ENCODE measurements at places on chromosomes 5 and 9.

DNA sequence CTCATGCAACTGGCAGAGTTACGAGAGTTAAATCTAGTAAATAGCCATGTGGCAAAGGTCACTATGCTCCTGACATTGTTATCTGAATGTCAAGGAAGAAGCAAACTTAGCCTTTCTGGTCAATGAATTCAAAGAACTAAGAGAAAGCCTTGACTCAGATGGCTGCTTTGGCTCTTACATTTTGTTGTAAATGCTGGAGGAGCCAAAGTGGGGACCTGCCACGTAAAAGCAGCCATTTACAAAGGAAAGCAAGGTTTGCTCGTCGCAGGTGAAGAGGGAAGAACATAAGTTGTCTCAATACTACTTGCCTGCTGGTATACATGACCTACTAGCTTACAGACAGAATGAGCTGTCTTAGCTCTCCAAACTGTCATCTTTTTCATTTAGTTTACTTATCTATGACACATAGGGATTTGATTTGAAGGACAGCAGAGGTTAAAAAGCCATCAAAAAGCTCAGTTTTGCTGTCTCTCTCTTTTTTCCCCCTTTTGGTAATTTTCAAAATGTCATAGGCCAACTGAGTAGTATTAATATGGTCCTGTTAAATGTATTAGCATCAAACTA, 1052.8 kb upstream of the DMAC1 start:
- DNase-seq = no peak

- peak; percentile 65 for DNase-seq
These were observed at the start of gene VLDLR for GRCh38 chr9:2621722-2622460. TSS of gene VLDLR (plus strand) at chr9:2621787. CDS start at chr9:2622190, 403 bp downstream.

- DNase-seq = peak; percentile 14
These were observed 173.8 kb downstream of the MAST4 start for GRCh38 chr5:66769839-66770617.

DNA sequence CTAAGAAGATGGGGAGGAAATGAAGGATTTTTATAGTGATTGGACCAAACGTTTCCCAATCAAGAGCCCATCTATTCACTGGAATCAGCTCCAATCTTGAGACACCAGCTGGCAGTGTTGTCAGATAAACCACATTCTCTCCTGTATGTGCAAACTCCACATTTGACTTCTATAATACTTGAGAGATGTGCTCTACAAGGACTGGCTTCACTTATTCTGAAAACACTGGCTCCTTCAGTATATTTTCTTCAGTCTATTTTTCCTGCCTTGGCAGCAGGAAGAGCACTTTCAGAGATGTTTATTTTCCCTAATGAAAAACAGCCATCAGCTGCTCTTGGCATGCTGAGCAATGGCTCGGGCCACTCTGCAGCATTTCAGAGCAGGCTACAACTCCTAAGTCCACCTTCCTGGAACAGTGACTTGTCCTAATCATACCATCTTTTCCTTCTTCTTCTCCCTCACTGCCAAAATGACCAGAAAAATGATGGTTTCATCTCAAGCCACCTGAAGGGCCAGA, 96.9 kb upstream of the FSTL4 start:
- peak; percentile 25 for DNase-seq

DNA sequence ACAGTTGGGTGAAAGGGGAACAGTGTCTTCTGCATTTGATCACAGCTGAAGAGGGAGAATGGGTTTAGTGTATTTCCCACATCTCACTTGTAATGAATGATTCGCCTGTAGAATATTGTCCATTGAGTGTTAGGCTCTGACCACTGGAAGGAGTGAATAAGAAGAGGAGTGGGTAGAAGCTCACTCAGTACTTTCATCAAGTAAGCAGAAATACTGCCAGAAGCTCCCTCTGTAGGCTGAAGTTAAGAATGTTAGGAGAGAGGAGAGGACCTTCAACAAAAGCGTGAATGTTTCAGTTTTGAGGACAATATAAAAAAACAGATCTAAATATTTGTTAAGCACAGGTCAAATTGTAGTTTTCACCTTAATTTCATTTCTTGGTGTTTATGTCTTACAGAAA, 27.5 kb downstream of the FSD1L start:
- DNase-seq = peak; percentile 32

DNA sequence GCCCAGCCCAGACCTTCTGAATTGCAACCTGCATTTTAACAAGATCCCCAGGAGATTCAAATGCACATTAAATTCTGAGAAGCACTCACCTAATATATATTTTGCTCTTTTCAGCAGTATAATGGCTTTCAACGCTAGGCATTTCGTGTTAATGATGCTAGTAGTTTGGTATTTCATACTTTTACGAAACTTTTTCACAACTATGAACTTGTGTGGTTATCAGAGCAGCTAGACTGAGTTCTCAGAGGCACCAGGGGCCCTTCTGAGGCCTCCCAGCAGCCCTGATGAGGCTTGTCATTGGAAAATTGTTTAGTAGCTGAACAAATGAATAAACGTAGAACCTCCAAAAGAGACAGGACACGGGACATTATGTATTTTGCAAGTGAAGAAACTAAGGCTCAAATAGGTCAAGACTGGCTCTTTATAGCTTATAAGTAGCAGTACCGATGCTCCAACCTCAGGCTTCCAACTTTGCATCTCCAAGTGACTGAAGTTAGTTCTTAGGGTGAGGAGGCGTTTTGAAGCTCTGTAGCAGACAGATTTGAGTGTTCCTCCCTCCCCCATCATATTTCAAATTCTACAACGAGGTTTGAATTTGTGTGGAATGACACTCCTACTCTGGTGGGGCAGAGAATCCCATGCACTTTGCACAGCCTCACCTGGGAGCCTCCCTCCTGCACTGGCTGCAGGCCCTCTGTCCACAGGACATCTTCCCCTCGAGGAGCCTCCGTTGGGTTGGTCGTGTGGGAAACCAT, 121.1 kb upstream of the SLC25A48 start:
- no peak for DNase-seq

DNA sequence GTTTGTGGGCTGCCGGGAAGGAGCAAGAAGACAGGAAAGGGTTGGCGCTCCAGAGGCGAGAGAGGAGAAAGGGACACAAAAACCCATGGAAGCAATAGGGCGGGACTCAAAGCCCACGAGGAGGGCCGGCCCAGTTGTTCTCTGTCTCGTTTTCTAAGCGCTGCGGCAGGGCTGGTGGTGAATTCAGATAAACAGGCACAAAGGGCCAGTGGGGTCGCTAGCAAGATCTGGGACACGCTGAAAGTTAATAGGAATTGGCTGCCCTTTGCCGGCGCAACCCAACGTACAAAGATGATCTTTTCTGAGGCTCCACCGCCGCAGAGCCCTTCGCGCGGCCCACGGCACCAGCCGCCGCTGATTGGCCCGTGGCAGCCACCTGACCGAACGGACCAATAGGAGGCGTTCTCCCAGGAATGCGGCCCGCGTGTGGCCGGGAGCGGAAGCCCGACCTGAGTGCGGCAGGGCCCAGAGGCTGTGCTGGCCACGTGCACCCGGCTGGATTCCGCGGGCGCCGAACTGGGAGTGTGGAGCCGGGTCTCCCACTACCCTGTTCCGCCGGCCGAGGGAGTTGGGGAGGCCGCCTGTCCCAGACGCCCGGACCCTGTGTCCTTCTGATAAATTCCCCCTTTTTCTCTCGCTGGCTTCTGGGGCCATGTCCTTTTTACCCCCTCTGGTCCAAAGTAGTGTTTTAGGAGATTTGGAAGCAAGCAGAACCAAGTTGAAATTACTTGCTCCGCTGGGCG, 16.8 kb upstream of the NSD1 start:
- DNase-seq = peak; percentile 84

GRCh38 chr9:135035781-135036760, 51.4 kb upstream of the OLFM1 start:
- DNase-seq = no peak

DNA sequence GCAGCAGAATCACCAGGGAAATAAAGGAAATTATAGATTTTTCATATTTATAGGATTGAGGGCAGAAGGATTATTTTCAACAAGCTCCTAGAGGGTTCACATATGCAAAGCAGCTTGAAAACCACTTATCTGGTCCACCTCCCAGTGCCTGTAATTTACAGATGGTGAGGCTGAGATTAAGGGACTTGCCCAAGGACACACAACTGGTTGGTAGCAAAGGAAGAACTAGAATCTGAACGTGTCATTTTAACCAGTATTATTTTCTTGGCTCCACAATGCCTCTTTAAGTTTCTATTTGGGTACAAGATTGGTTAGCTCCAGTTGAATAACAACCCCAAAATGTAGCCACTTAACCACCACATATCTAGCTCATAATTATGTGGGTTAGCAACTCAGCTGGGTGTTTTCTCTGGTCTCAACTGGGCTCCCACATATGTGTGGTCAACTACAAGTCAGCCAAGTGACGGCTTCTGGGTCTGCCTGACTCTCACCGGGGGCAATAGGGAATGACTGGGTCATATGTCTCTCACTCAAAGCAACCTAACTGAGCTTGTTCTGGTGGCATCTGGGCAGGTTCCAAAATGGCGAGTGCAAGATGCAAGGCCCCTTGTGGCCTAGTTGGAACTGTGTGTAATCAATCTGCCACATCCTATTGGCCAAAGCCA, 127.7 kb downstream of the ZDHHC21 start:
- DNase-seq = no peak

- DNase-seq = no peak
These were observed 15.7 kb upstream of the TSSK1B start for GRCh38 chr5:113450462-113450861.

- peak; percentile 78 for DNase-seq
These were observed 3.3 kb downstream of the ASTN2 start for GRCh38 chr9:117411547-117411946.

- no peak for DNase-seq
These were observed 268.0 kb downstream of the ADAMTSL1 start for GRCh38 chr9:18741945-18742344.

DNA sequence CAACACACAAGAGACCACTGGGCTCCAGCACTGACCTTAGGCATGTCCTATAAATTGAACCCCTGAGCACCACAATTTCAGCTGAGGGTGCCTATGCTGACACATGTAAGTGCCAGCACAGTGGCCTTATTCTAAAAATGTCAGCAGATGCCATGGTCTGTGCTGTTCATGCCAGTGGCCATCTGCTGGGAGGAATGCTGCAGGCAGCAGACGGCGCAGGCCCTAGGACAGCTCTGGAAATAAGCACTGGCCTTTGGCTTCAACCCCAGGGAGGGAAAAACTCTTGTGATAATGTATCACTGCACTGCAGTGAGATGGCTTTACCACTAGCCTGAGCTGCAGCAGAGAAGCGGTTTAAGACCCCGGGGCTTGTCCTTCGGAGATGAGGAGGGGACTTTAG, 98.5 kb downstream of the SYK start:
- peak; percentile 94 for DNase-seq

DNA sequence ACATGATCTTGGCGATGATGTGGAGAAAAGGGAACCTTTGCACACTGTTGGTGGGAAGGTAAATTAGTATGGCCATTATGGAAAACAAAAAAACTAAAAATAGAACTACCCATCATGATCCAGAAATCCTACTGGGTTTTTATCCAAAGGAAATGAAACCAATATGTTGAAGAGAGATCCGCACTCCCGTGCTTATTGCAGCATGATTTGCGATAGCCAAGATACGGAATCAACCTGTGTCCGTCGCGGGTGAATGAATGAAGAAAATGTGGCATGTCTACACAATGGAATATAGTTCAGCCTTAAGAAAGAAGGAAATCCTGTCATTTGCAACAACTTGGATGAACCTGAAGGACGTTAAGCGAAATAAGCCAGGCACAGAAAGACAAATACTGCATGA, 84.5 kb downstream of the TTLL11 start:
- peak; percentile 63 for DNase-seq

DNA sequence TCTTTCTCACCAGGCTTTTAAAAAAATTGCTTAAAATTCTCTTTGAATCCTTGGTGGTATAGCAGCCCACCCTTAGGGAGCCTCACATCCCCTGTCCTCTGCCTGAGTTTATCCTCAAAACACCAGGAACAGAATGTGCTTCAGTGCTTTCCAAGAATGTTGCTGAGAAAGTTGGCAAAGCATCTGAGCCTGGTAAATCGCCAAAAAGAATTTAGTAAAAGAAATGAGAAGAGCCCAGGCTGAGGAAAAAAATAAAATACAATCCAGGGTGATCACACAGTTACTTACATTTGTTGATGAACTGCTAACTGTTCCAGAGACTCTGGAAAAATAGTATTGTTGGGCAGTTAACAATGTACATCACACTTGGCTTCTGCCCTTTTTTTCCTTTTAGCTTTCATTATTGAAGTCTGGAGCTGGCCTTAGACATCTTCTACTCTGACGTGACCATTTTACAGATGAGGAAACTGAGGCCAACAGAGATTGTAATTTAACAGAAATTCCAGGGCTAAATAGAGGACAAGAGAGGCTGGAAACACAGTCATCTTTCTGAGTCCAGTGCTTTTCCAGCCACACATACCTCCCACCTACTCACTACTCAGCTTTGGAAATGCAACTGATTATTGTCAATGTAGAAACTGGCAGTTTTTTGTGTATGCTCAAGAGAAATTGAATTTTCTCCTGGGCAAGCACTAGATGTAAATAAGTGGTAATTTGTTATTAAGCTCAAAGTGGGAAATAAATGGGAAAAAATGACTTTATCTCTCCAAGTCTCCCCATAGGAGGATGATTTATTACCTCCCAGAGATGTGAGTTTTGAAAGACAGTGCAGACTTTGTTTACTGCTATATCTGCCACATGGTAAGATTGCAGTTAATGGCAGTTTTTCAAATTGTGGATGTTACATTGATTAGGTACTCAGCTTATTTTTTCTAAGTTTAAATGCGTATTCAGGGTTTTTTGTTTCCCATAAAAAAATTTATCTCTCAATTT, 86.7 kb upstream of the ALDH1A1 start:
- peak; percentile 16 for DNase-seq

DNA sequence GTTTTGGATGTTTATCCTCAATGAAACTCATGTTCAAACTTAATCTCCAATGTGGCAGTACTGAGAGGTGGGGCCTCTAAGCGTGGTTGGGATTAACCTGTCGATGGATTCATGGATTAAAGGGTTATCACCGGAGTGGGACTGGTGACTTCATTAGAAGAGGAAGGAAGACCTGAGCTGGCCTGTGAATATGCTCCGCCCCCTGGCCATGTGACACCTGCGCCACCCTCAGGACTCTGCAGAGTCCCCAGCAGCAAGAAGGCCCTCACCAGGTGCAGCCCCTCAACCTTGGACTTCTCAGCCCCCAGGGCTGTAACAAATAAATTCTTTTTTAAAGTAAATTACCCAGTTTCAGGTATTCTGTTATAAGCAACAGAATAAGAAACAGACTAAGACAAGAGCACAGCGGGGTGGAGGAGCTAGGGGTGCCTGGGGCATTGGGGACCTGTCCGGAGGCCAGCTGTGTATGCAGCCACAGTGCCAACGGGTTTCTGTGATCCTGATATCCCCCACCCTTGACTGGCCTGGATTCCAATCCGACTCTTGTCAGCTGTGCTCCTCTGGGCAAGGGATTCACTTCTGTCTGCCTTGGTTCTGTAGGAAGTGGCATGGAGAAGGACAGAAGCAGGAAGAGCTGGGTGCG, 3.2 kb upstream of the MAPK9 start:
- DNase-seq = no peak

DNA sequence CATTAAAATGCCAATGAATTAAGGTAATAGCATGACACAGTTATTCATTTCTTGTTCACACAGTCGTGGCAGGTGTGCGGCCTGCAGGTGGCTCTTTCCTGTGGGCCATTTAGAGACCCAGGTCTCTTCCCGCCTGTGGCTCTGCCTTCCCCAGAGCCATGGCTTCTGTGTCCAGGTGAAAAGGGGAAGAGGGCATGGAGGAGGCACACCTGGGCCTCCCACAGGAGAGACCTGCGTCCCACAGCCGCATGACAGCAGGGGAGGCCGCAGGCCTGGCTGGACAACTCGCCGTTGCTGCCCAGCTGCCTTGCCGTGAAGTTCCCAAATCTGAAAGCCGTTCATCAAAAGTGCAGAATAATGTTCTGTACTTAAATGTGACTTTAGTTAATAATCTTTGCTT, 14.4 kb upstream of the PLEKHG4B start:
- DNase-seq = no peak

All from G401 (cell line).